ENCODE measurements at places on chromosomes 13 and 19.

- DNase-seq, result no peak
Observed at GRCh38 chr13:33937373-33938098, 119.6 kb downstream of the RFC3 start.

GRCh38 chr13:47252627-47253026 lies 355.8 kb upstream of the HTR2A start:
- no peak for DNase-seq

GRCh38 chr13:97120346-97120745 lies 101.8 kb upstream of the MBNL2 start:
- no peak for DNase-seq

DNA sequence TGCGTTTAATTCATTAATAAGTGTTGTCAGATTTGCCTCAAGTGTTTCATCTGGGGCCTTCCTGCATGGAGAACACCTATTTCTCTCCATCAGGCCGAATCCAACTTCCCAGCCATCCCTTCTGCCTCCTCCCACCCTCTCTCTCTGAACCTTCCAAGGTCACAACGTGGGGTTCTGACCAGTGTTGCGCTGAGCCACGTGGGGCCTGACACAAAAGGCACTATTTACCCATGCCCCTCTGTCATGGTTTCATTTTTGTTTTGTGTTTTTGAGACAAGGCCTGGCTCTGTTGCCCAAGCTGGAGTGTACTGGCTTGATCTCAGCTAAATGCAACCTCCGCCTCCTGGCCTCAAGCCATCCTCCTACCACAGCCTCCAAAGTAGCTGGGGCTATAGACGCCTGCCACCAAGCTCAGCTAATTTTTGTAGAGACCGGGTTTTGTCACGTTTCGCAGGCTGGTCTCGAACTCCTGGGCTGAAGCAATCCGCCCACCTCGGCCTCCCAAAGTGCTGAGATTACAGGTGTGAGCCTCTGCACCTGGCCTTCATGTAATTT lies 8.6 kb upstream of the IRGC start:
- no peak for DNase-seq

GRCh38 chr13:43154156-43154651 lies 130.8 kb downstream of the DNAJC15 start:
- DNase-seq, result no peak

GRCh38 chr13:99463646-99464397 lies 37.5 kb upstream of the TM9SF2 start:
- DNase-seq, result no peak

DNA sequence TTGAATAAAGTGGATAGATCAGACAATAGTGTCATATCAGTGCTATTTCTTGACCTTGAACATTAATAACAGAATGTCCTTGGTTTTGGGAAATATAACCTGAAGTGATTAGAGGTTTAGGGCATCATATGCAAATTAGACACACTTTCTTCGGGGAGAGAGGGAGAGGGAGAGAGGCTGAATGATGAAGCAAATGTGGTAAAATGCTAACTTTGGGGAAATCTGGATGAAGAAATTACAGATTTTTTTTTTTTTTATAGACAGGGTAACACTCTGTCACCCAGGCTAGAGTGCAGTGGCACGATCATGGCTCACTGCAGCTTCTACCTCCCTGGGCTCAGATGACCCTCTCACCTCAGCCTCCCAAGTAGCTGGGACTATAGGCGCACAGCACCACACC lies 3.9 kb upstream of the NCR1 start:
- DNase-seq, result no peak

- no peak for DNase-seq
Observed at GRCh38 chr19:40254714-40255418, 28.4 kb upstream of the CCNP start.

- DNase-seq, result no peak
Observed at GRCh38 chr19:9040131-9040530, 29.9 kb upstream of the MUC16 start.

GRCh38 chr13:30186634-30187415 lies 120.5 kb downstream of the KATNAL1 start:
- DNase-seq, result no peak

DNA sequence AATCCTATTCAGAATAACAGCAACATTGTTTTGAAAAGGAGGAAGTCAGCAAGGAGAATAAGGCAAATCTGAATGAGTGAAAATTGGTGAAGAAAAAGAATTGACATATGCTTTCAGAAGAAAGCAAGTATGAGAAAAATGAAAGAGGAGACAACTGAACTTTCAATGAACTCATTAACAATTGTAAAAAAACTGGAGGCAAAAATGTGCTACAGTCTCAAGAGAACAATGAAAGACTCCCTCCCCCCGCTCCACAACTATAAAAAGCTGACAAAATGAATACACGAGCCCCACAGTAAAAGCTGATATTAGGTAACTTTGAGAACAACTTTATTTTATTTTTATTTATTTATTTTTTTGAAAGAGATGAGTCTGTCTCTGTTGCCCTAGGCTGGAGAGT lies 373.1 kb downstream of the DIAPH3 start:
- no peak for DNase-seq

DNA sequence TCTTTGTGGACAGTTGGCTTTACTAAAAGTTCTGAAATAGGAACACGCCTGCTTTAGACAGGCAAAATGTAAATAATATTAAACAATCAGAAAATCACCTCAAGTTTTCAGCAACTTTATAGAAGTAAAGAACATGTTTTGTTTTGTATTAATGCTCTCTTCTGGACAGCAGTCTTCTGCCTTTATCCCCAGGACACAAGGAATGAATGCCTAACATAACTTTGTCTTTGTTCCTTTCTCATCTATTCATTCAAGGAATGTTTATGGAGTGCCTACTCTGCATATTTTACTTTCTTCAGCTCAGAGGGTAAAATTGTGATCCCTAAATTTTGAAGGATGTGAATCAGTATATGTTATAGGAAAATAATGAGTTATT lies 325.4 kb downstream of the FOXO1 start:
- DNase-seq, result no peak

DNA sequence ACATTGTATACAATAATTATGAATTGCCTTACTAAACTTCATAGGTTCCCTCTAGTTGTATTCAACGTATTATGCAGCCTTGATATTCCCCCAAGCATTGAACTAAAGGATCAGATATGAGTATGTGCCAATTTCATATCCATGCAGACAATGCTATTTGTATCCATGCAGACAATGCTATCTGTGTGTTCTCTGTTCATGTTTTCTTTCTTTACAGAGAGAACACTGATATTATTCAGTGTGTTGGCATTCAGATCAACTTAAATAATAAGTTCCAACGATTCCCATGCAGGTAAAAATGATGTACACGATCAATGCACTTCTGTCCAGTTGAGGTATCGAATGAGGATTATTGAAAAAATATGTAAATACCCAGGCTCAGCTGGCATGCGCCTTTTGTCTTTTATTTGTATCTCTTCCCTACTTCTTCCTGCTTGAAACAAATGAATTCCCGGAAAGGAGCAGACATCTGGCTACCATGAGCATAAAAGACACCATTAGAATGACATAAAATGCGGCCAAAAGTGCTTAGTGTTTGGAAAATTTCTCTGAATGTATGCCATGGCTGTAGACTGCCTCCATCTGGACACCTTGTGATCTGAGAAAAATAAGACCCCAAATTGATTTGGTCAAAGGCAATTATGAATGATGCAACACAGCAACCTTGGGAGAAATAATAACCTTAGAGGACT lies 731.5 kb downstream of the SLITRK1 start:
- no peak for DNase-seq

DNA sequence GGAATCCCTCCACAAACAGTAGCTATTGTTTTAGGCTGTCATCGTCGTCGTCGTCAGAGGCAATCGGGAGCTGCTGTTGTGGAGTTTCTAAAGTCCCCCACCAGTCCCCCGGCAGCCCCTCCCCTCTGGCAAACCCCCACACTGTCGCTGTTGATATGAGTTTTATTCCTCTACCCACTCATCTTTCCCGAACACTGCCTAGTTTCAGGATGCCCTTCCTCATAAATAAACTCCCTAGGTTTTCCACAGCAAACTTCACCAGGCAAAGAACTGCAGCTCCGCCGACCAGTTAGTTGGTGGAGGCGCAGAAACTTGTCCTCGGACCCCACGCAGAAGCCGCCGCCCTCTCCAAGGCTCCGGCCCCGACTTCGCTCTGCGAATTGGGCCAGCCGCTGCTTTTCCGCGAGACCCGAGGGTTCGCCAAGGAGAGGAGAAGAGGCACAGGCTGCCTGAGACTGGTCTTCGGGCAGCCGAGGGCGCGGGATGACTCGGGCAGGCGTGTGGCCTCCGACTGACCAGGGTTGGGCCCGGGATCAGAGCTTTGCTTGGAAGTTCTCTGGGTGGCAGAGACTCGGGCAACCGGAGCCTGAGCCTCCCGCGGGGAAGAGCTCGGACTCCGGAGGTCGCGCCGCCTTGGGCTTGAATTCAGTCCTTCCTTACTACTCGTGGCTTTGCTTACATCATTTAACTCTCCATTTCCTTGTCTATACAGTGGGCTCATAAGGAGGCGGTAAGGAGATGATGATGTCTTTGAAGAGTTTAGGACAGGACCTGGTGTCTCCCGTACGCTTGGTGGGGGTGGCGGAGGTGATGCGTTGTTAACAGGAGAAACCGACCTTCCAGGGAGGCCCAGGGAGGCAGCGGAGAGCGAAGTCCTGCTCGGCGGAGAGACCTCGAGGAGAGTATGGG lies 7.9 kb downstream of the PDX1 start:
- DNase-seq, result no peak

- no peak for DNase-seq
Observed at GRCh38 chr19:33348301-33349010, 25.1 kb upstream of the CEBPG start.

DNA sequence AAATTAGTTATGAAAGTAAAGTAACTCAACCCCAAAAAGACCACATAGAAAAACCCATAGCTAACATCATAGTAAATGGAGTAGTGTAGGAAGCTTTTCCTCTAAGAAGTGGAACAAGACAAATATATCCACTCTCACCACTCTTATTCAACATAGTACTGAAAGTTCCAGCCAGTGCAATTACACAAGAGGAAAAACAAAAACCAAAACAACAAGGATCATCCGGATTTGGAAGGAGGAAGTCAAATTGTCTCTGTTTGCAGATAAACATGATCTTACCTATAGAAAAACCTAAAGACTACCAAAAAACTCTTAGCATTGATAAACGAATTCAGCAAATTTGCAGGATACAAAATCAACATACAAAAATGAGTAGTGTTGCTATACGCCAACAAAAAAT lies 8.5 kb upstream of the SIGLEC8 start:
- no peak for DNase-seq

- DNase-seq, result no peak
Observed at GRCh38 chr13:24187185-24187584, 26.7 kb downstream of the SPATA13 start.

DNA sequence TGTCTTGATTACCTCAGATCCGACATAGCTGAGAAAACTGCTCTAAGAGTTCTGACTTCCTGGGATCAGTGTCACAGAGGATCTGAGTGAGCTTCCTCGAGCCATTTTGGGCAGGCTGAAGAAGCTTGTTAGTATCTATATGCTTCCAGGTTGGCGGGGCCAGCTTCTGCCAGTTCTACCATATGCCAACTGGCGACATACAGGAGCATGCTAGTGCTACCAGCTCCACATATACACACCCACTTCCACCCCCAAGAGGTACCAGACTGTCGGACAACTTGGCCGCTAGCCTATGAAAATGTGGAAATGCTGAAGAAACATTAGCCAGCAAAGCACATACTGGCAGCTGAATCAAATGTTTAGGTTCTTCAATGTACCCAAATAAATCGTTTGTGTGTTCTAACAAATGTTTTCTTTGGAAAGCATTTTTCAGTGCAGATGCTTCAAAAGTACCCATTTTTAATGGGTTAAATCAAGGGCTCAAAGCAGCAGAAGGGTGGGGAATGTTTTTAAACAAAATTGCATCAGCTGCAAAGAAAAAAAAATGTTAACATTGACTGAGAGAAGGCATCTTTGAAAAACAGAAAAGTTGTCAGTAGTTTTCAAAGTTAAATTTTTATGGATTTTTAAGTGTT lies 163.7 kb downstream of the KLF12 start:
- no peak for DNase-seq

- no peak for DNase-seq
Observed at GRCh38 chr13:101053301-101054093, 362.8 kb downstream of the NALCN start.

DNA sequence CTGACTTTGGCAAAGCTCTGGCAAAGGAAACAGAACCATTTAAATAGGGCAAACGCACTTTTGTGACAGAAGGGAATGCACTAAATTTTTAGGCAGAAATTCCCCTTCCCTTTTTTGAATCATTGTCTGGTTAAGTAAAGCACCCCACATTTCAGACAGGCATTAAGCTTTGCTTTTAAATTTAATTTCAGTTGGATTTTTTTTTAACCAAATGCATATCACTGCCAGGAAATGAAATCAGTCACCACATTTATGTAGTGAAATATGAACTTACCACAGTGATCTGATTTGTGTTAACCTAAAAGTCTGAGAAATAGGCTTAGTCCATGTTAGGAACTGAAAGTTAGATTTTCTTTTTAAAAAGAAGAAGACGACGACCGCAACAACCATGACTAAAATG lies 10.8 kb downstream of the GPR183 start:
- no peak for DNase-seq

DNA sequence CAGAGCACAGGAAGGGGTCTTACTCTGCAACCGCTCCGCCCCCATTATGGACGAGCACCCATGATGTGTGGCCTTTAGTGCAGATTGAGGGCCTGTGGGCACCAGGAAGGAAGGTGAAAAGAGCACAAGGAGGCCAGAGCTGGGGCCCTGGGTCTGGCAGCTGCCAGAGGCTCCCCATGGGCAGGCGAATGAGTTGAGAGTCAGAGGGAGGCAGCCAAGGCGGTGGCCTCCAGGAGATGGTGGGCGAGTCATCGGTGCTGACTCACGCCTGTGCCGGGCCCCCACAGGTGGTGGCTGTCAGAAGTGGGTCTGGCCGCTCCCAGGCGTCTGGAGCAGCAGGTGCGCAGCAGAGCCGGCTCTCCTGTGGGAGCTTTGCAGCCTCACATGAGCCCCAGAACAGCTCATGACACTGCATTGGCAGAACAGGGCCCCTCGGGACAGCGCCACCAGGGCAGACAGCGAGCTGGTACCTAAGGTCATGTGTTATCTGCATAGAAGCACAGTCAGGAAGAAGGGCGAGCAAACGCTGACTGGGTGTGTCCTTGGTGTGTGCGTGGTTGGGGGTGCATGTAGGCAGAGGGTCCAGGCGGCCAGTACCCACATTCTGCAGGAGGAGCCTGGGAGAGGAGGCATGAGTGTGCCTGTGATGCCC lies 68.8 kb downstream of the CHST8 start:
- DNase-seq, result no peak

DNA sequence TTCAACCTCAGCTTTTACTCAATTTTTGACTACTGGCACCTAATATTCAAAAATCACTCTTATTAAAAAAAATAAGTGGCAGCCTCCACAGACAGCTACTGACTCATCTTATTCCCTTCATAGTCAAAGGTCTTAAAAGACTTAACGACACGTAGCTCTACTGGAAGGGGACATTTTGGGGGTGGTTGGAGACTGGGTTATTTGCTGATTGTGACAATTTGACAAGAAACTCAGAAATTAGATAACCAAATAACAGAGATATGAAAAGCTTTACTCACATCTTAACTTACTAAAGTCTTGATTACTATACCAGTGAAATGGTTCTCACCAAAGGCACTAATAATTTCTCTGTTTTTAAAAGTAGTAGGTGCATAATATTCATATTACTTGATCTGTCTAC lies 25.7 kb downstream of the UGGT2 start:
- DNase-seq, result no peak

GRCh38 chr19:47514151-47514868 lies 553 bp downstream of the NAPA start:
- DNase-seq, result no peak

Data from neural crest cell (in vitro differentiated cells).